ENCODE measurements at places on chromosomes 11 and 22.

DNA sequence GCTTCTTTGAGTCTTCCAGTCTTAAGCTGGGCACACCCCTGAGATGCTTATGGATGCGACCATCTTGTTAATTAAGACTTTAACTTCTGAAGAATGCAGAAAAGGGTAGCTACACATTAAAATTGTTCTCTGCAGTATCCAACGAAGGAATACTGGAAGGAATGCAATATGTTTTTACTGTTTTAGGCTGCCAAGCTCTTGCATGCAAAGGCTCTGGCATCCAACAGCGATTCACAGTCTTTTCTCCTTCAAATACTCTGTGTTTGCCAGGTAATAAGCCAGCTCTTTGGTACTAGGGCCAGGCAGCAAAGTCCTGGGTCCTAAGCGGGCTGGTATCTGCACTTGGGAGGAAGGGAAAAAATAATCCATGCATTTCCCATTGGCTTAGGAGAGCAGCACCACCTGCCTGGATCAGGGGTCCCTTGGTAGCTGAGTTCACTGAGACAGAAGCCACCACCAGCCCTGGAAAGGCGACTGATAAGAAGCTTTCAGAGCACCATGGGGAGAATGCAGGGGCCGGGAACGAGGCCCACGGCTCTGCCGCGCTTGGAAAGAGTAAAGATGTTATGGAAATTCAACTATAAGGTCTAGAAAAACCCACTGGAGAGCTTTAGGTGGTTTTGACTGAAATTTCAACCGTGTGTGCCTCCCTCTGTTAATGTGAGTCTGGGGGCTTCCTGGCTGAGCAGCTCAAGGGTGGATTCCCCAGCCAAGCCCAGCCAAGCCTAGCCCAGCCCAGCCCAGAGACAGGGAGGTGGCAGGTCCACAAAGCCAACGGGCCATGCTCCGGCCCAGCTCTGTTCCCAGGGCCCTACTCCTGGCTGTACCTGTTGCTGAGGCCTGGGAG, 67.0 kb upstream of the CCND1 start:
- no peak for DNase-seq

- DNase-seq: no peak
Observed at GRCh38 chr11:112817376-112817775, 143.8 kb upstream of the NCAM1 start.

DNA sequence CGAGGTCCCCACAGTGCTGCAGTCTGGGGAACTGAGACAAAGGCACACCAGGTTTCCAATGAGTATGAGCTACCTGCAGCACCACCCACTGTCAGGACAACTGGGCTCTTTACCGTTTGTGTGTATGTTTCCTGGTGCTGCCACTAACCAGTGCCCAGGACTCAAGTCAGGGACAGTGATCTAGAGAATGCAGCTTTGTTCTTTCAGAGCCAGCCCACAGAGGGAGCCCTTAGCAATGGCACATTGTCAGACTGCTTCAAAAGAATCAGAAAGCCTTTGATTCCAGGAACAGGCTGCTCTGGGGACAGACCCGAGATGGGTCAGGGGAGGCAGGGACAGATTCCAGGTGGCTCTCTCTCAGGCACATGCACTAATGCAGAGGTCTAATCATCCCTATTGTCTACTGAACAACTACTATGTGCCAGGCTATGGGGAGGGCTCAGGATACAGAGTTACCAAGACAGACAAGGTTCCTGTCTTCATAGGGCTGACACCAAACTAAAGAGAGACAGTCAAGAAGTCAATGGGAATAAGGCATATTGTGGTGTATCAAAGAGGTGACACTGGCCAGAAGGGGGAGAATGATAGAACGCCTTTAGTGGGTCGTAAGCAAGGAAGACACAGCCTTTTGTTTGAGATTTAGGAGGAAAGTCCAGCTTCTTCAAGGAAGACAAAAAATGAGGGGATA, 103.7 kb downstream of the VPREB1 start:
- no peak for DNase-seq

GRCh38 chr11:117584056-117584830, 212.8 kb downstream of the DSCAML1 start:
- no peak for DNase-seq

DNA sequence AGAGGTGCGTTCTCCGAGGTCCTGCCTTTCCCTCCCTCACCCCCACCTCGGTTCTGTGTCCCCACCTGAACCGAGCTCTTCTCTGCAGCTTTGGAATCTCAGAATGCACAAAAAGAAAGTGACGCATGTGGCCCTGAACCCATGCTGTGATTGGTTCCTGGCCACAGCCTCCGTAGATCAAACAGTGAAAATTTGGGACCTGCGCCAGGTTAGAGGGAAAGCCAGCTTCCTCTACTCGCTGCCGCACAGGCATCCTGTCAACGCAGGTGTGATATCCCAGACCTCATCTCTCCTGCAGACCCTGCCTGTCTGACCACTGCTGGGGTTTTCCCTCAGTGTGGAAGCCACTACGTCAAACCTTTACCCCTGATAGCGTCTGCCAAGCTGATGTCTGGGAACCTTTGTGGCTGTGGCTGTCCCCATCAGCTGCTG, 13.9 kb downstream of the ACP2 start:
- DNase-seq: no peak

- DNase-seq: no peak
Observed at GRCh38 chr11:13897646-13898276, 64.8 kb upstream of the SPON1 start.

GRCh38 chr22:26461188-26461810, 22.3 kb downstream of the HPS4 start:
- no peak for DNase-seq

GRCh38 chr22:39530692-39531331, 1.7 kb downstream of the RPS19BP1 start:
- no peak for DNase-seq

DNA sequence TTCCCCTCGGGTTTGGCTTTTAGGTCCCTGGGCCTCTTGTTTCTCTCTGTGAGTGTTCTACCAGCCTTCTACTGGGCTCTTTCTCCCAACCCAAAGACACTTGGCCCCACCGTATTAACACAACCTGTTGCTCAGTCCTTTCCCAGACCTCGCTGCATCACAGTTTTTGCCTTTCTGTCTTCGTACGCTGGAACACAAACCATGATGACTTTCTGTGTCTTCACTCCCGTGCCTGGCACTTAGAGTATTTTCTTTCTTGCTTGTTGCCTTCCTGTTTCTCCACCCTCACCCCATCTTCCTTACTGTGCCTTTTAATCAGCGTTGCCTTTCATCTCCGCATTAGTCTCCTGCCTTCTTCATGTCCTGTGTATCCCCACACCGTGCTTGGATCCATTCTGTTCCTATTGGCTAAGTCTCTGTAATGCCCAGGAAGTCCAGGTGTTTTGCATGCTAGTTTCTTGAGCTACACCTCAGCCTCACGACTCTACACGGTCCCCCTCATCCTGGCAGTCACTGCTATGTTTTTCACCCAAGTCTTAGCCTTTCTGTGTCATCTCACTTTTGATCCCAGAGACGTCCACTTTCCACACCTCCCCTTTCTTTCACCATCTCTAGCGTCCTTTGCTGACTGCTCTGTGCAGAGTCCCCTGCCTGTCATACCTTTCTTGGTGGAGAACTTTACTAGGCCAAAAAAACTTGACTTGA, 1.6 kb downstream of the MARK2 start:
- DNase-seq: no peak

DNA sequence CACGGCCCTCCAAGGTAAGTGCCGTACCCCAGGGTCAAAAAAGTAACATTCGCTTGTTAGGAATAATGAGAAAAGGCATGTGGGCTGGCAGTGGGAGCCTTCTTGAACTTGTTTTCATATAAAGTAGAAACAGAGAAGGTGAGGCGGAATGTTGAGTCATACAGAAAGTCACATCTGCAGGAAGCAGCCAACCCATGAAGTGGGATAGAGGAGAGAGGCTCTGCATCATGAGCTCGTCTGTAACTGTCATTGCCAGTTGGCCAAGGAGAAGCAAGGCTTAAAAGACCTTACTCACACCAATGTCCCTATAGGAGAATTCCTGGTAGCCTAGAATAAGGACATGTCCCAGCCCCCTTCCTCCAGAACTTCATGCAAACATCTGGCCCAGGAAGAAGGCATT, 253.3 kb downstream of the BUD13 start:
- DNase-seq: no peak

GRCh38 chr11:99584830-99585229, 564.1 kb downstream of the CNTN5 start:
- DNase-seq: no peak

GRCh38 chr11:112786886-112787530, 174.2 kb upstream of the NCAM1 start:
- DNase-seq: no peak

DNA sequence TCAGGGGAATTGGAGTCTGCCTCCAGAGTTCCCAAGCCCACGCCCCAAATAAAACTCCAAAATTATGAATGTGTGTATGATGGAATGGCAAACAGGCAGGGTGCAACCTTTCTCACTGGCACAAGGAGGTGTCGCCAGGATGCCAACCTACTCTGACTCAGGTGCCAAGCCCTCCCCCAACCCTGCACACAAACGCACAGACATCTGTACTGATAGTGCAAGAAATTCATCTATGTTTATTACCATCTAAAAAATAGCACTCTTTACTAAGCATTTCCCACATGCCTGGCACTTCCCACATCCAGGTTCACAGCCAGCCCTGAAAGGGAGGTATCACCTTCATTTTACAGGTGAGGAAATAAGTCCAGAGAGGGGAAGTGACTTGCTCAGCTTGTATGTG, 1.2 kb downstream of the PLA2G3 start:
- no peak for DNase-seq

DNA sequence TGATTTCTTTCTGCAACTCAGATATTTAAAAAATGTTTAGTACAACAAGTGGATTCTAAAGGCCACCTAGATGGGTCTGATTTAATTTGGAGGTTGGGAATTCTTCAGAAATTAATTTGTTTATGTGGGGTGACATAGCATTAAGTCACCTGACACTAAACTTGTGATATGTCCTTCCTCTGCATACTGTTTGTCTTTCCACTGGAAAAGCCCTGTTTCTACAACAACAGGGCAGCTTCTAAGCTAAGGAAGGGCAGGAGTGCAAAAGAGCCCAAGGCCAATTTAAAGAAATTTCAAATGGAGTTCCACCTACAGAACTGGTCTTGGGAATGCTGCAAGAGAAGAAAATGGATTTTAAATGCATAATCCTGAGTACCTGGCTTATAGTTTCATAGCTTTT, 319.2 kb downstream of the SOX6 start:
- no peak for DNase-seq

- no peak for DNase-seq
Observed at GRCh38 chr11:69985331-69985640, 92.8 kb upstream of the ANO1 start.

DNA sequence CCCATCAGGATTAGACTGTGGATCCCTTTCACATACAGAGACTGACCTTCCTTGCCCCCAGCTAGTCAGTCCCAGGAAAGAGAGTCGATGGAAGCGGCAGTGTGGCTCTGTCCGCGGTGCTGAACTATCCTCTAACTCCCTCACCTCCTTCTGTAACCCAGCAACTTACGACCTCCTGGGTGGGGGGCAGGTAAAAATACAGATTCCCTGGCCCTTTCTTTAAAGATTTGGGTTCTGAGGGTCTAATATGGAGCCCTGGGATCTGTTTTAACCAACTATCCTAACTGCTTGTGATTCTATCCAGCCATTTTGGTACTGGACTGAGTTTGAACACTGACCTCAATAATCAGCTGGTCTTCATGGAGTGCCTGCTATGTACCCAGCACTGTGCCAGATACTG, 23.2 kb downstream of the MFNG start:
- no peak for DNase-seq

GRCh38 chr11:116918925-116919655, 81.7 kb upstream of the APOA1 start:
- DNase-seq: no peak

- no peak for DNase-seq
Observed at GRCh38 chr11:68335683-68336082, 23.3 kb downstream of the LRP5 start.

DNA sequence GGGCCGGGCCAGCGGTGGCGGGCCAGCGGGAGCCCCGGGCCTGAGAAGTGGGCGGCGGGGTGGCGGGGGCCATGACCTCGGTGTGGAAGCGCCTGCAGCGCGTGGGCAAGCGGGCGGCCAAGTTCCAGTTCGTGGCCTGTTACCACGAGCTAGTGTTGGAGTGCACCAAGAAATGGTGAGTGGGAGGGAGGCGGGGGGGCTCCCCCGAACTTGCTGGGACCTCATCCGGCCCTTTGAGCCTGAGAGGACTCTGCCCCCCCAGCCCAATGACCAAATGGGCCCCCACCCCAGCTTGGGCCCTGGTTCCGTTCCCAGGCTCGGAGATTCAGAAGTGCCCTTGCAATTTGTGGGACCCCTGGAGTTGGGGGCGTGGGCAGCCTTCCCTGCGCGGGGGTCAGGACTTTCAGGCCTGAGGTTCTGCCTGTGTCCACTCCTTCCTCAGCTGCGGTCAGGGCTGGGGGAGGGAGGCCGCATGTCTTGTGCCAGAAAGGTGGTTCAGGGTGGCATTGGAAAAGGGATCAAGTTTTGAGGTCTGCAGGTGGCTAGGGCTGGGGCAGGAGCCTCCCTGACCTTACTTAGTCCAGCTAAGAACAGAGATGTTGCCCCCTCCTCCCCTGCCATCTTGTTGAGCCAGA, 496 bp downstream of the EHBP1L1 start:
- no peak for DNase-seq

DNA sequence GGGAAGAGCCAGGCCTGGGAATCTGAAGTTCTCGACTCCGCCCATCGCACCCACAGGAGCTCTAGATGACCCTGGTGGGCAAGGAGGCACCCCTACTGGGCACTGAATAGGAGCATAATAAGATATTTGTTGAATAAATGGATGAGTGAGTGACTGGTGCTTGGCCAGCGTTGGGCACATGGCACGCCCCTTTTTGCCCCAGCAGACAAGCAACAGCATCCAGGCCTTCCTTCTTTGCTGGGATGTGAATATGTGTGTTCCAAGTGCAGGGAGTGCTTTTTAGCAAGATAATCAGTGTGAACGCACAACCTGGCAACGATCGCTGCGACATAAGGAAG, 443 bp upstream of the CELF1 start:
- DNase-seq: no peak

DNA sequence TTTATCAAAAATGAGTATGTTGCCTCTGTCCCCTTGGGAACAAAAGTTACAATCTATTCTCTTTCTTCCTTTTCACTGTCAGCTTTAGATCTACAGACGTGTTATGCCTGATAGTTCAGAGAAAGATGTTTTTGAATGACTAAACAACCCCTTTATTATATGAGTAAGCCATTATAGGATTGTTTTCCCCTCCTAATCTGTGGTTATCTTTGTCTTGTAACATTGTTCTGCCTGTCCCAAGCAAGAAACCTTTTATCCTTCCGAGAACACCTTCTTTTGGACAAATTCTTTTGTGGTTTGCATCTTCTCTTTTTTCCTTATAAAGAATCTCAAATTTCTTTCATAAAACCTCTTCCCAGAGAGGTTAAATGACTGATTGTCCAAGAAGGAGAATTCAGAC, 208.4 kb downstream of the DDX10 start:
- no peak for DNase-seq

DNA sequence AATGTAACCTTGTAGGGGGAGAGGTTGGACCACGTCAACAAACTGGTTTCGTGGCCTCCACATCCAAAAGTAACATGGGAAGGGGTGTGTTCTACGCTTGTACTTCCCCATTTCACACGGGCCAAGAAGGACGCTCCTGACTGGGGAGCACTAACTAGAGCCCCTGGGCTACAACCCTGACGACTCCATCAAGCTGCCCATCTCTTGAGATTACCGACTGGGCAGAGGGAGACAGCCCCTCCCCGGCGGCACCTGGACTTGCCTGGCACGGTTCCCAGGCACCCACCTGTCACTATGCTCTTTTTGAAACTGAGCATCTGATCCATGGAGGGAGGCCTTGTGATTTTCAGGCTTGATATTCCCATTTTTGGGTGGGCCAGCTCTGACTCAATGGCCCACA, 68.5 kb downstream of the SHANK2 start:
- DNase-seq: peak; percentile 42
